Activated CD8-positive, alpha-beta T cell treated with anti-CD3 and anti-CD28 coated beads for 36 hours (primary cell): ENCODE measurements at places on chromosomes 3 and 15.

DNA sequence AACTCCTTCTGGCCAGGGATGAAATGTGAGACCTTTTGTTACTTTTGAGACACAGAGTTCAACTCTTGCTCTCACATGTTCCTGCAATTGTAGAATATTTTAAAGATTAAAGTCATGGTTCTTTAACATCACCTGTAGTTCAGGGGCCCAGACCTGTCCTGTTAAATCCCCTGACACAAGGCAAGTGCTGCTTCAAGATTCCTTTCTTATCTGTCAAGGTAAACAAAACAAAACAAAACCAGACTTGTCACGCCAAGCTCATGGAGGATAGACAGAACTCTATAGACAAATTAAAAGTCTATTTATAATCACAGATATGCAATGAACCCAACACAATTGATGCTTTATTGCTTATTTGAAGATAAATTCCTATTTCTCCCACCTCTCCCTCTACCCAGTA is 48.6 kb upstream of the NEDD4 start:
- DNase-seq, result no peak

DNA sequence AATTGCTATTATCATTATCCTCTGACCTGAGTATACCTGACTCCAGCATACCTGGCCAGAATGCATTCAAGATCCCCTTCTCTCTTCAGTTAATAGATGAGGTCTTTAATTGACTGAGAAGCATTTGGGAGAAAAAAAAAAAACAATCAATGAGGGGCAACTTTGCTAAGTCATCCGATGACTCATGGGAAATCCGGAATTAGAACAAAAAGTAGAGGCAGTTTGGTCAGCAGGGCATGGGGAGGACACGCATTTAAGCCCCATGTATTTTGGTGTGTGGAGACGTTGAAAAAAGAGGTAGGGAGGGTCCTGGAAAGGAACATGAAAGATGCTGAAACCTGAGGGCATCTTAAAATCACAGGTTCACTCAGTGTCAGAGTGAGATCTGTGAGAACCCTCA is 256.2 kb downstream of the RORA start:
- no peak for DNase-seq

- peak; percentile 78 for DNase-seq
These were observed 6.3 kb downstream of the LRRC31 start for GRCh38 chr3:169863458-169863899.

- DNase-seq, result no peak
These were observed 211.2 kb downstream of the LPP start for GRCh38 chr3:188365184-188365583.

DNA sequence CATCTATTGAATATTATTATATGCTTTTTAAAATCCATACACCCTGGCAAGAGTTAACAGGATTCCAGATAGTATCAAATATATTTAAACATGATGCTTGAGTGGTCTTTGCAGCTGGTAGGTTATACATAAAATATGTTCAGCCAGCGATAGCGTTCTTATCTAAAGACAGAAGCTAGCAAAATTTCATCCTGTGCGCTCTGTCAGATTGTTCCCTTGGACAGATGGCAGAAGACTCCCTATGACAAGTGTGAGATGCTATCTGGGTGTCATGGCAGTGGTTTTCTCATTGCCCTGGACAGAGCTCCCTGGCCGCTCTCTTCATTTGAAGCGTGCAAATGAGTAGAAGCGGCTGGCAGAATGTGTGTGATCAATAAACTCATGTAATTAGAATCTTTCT is 175.2 kb upstream of the SOX14 start:
- DNase-seq, result no peak

GRCh38 chr3:105613120-105613519 is 246.4 kb downstream of the ALCAM start:
- DNase-seq, result no peak
